ENCODE measurements at places on chromosomes 13 and 19. TPM values are rescaled to one million over a fixed set of nuclear protein-coding genes. Genes with fewer than 3 reads are reported as not detected.

DNA sequence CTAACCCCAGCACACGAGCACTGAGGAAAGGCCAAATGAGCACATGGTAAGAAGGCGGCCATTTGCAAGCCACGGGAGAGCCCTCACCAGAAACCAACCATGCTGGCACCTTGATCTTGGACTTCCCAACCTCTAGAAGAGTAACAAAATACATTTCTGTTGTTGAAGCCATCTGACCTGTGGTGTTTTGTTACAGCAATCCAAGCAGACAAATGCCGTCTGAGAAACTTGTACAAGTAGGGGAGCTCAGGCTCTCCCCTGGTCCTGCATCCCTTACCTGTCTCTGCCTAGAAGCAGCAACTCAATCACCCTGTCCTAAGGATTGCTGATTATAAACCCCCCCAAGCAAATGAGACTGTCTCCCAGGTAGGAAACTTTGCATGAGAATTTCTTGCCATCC, 255.0 kb upstream of the MAB21L1 start:
- no peak for DNase-seq
- no peaks in the 10 kb centered on the region for H3K27me3 ChIP-seq
- no peak overlapping the region for H3K27ac ChIP-seq
- no peaks in the 10 kb centered on the region for H3K4me1 ChIP-seq
- no peaks in the 10 kb centered on the region for H3K36me3 ChIP-seq
- H3K4me3 ChIP-seq = no peak overlapping the region

GRCh38 chr13:31756346-31756745, 17.0 kb downstream of the RXFP2 start:
- no peak overlapping the region for H3K4me3 ChIP-seq
- no peaks in the 10 kb centered on the region for H3K4me1 ChIP-seq
- H3K27me3 ChIP-seq = no peaks in the 10 kb centered on the region
- H3K27ac ChIP-seq = no peak overlapping the region
- DNase-seq = no peak
- no peaks in the 10 kb centered on the region for H3K36me3 ChIP-seq

GRCh38 chr19:38199340-38199739, 24.7 kb downstream of the DPF1 start:
- no peaks in the 10 kb centered on the region for H3K36me3 ChIP-seq
- H3K4me1 ChIP-seq = no peaks in the 10 kb centered on the region
- no peak overlapping the region for H3K4me3 ChIP-seq
- no peak for DNase-seq
- H3K27me3 ChIP-seq = no peaks in the 10 kb centered on the region
- no peak overlapping the region for H3K27ac ChIP-seq

GRCh38 chr19:46962030-46962570, 57.5 kb upstream of the NPAS1 start:
- peaks cover 61% of the 10 kb centered on the region for H3K4me1 ChIP-seq
- H3K27ac ChIP-seq = no peak overlapping the region
- H3K36me3 ChIP-seq = no peaks in the 10 kb centered on the region
- H3K4me3 ChIP-seq = no peak overlapping the region

DNA sequence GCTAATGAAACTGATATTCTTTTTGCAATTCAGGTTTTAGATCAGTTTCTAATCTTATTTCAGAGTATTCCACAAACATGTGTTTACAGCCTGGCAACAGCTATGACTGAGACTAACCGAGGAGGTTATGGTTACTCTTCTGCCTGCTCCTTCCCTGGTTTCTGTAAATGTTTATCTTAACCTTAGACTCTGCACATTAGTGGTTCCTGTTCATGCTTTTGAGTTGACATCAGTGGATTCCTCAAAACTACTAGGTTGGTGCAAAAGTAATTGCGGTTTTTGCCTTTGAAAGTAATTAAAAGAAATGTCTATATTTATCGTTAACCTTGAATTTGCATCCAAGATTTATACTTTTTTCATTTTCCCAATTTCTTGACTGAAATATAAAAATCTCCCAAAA, 237.0 kb upstream of the TSHZ3 start:
- no peak overlapping the region for H3K4me3 ChIP-seq
- DNase-seq = no peak
- no peaks in the 10 kb centered on the region for H3K36me3 ChIP-seq
- H3K27ac ChIP-seq = no peak overlapping the region

GRCh38 chr13:108070925-108071324, 144.4 kb downstream of the LIG4 start:
- H3K27me3 ChIP-seq = no peaks in the 10 kb centered on the region
- no peaks in the 10 kb centered on the region for H3K4me1 ChIP-seq
- no peak overlapping the region for H3K4me3 ChIP-seq
- H3K36me3 ChIP-seq = no peaks in the 10 kb centered on the region
- no peak for DNase-seq
- H3K27ac ChIP-seq = no peak overlapping the region

DNA sequence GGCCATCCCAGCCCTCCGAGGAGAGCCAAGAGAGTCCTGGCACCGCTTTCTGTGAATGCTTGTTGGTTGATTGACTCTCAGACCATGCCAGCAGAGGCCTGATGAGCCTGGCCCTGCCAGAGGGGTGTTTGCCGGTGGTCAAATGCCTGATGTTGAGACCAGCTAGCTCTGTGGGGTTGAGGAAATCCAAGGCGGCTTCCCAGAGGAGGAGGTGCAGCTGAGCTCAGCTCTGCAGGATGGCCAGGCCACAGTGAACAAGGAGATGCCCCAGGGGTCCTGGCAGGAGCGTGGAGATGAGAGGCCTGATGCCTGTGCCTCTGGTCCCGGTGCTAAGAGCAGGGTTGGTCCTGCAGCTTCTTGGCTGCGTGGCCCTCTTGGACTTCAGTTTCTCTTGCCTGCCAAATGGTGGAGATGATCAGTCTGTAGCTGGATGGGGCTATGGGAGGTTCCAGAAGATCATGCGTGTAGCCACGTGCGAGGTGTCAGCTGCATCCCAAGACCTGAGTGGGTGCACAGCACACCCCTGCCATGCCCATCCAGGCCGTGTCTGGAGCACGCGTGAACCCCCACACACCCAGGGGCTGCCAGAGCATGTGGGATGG, 16.8 kb downstream of the NFIC start:
- H3K4me1 ChIP-seq = peaks cover 5% of the 10 kb centered on the region
- H3K27ac ChIP-seq = no peak overlapping the region
- no peaks in the 10 kb centered on the region for H3K36me3 ChIP-seq
- DNase-seq = no peak
- H3K4me3 ChIP-seq = no peak overlapping the region
- H3K27me3 ChIP-seq = no peaks in the 10 kb centered on the region

- DNase-seq = no peak
- H3K27ac ChIP-seq = peak within 1 kb of the TSS; percentile 21
- no peaks in the 10 kb centered on the region for H3K36me3 ChIP-seq
Observed at GRCh38 chr19:10517361-10517759, at the start of gene S1PR5. TSS of gene S1PR5 (minus strand) at chr19:10517447. CDS start at chr19:10515011, 2,436 bp downstream.

DNA sequence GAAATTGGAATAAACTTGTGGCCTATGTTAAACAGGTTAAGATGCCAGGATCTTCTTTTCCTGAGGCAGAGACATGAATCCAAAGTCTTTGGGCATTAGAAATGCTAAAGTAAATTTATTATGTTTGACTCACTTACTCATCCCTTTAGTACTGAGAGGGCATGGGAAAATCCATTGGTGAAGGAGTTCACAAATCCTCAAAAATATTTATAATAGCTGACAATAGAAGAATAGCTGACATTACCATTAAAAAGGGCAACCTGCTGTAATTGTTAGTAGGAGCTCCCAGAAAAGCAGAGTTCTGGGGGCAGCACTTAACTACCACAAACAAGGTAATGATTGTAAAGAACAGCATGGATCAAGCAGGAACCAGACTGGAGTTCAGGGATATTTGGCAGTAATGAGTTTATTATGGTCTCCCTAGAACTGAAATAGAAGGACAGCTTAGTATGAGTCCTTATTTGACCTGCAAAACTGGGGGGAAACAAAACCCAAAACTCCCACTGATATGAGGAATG, 285.8 kb upstream of the KLHL1 start:
- H3K27me3 ChIP-seq = no peaks in the 10 kb centered on the region
- no peaks in the 10 kb centered on the region for H3K4me1 ChIP-seq
- no peak overlapping the region for H3K27ac ChIP-seq
- H3K36me3 ChIP-seq = no peaks in the 10 kb centered on the region

- H3K4me1 ChIP-seq = peaks cover 12% of the 10 kb centered on the region
- no peak overlapping the region for H3K4me3 ChIP-seq
- H3K27me3 ChIP-seq = no peaks in the 10 kb centered on the region
- no peak overlapping the region for H3K27ac ChIP-seq
Observed at GRCh38 chr19:33280351-33280921, 21.9 kb downstream of the CEBPA start.

- no peaks in the 10 kb centered on the region for H3K4me1 ChIP-seq
- DNase-seq = no peak
- H3K36me3 ChIP-seq = no peaks in the 10 kb centered on the region
- H3K4me3 ChIP-seq = no peak overlapping the region
Observed at GRCh38 chr19:28632371-28633080, 580.4 kb downstream of the UQCRFS1 start.

DNA sequence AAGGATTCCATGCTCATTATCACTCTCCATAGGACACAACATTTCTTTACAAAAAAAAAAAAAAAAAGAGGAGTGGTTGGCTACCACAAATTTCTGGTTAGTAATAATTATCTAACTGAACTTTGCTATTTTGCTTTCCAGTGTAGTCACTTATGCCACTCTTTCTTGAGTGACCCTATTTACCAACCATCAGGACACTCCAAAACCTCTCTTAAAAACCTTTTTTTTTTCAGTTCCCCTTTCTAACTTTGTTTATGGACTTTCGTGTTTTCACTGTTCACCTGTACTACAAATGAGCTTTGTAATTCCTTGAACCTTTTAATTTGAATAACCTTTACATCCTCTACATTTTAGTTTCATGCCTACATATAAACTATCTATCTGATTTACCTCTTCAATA, 686.5 kb upstream of the PCDH9 start:
- DNase-seq = no peak
- no peaks in the 10 kb centered on the region for H3K4me1 ChIP-seq
- H3K27me3 ChIP-seq = no peaks in the 10 kb centered on the region
- H3K4me3 ChIP-seq = no peak overlapping the region
- no peaks in the 10 kb centered on the region for H3K36me3 ChIP-seq

The ZNF709 gene
- 7.1 TPM for total RNA-seq

The BLOC1S3 gene
- total RNA-seq = 26.5 TPM

The ZIC5 gene
- total RNA-seq = not detected

The PDE4C gene
- total RNA-seq = not detected

The CCNA1 gene
- not detected for total RNA-seq

The MUC16 gene
- total RNA-seq = not detected

The CEACAM8 gene
- not detected for total RNA-seq
